ENCODE measurements at places on chromosomes 6 and 20.

DNA sequence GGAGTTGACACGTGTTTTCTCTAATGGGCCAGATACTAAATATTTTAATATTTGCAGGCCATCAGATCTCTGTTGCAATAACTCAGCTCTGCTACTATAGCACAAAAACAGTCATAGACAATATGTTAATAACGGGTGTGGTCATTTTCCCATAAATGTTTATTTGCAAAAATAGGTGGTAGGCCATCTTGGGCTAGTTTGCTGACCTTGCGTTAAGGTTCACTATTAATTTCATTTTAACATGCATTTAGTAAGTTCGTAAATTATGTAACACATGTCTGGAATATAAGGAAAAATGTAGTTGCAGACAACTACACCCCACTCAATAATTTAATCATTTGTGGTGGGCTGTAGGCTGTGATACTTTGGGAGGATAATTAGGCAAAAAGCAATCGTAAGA lies 577.8 kb downstream of the PKHD1 start:
- DNase-seq = no peak

- DNase-seq = no peak
These were observed 280.5 kb downstream of the CLVS2 start for GRCh38 chr6:123276546-123276980.

DNA sequence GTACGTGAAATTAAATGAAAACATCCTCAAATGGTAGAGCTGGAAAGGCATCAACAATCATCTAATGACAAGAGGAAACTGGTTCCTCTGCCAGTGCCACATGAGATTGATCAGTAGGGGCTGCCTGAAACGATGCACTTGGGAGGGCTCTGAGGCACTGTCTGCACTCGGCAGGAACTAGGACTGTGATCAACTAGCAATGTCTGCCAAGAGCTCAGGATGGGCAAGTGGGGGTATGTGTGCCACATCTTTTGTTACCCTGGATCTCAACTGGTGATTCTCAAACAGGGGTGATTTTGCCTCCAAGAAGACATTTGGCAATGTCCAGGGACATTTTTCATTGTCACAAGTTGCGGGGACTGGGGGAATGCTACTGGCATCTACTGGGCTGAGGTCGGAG lies 1.9 kb downstream of the BPIFB6 start:
- DNase-seq = no peak

DNA sequence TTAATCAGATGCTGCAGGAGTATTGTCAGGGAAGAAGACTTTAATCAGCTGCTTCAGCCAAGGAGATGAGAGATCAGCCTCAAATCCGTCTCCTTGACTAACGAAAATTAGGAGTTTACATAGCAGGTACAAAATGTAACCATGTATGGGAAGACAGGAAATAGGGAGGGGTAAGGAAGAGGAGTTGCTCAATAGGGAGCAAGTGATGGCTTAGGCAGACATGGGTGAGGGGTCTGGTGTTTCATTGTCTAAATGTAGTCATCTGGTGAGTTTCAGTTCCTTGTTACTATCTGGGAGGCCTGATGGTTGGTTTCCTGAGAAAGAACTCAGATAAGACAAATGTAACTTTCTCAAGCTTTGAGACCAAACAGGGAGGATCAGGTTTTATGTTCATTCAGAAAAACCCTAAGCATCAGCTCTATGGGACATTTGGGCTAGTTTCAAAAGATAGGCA lies 217.3 kb upstream of the SULF2 start:
- no peak for DNase-seq

- DNase-seq = no peak
These were observed 5.9 kb downstream of the FOXA2 start for GRCh38 chr20:22578221-22579118.

GRCh38 chr20:34824026-34824425 lies 1.4 kb downstream of the NCOA6 start:
- no peak for DNase-seq

DNA sequence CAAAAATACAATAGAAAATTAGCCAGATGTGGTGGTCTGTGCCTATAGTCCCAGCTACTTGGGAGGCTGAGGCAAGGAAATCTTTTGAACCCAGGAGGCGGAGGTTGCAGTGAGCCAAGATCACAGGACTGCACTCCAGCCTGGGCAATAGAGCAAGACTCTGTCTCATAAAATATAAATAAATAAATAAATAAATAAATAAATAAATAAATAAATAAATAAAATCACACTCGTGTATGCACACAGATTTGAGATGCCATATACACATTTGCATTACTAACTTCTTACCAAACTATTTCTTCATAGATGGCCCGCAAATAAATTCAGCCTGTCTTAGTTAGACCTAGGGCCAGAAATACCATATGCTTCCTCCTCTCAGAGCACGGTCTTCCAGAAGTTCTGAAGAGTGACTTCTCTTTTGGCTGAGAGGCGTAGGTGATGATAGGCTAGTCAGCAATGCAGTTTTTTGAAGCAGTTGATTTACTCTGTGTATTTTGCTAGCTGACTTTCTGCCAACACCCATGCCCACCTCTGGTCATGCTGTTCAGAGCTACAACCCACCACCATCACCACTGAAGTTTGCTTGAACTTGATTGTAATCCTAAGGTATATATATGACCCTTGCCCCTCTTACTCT lies 150.1 kb downstream of the SASH1 start:
- DNase-seq = no peak

- DNase-seq = peak; percentile 60
These were observed 1.0 kb upstream of the SYNCRIP start for GRCh38 chr6:85643537-85644278.

DNA sequence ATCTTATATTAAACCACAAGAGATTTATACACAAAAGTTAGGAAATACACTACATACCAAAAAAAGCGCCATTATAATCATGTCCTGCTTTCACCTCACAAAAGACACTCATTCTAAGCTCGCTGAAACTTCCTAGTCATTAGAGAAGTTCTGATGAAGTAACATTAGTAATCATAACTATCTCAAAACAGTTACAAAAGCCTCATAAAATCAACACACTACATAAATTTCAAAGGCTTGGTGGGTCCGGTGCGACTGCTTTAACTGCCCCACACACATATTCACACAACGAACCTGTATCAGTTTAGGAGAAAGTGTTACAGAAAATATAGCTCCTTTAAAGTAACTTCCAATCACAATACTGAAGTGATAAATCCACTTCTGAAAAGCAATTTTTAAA lies 1.9 kb downstream of the PHIP start:
- DNase-seq = no peak

- DNase-seq = no peak
These were observed 15.1 kb downstream of the GSTA1 start for GRCh38 chr6:52788478-52788877.

GRCh38 chr6:163427498-163428254 lies 13.2 kb downstream of the QKI start:
- no peak for DNase-seq

DNA sequence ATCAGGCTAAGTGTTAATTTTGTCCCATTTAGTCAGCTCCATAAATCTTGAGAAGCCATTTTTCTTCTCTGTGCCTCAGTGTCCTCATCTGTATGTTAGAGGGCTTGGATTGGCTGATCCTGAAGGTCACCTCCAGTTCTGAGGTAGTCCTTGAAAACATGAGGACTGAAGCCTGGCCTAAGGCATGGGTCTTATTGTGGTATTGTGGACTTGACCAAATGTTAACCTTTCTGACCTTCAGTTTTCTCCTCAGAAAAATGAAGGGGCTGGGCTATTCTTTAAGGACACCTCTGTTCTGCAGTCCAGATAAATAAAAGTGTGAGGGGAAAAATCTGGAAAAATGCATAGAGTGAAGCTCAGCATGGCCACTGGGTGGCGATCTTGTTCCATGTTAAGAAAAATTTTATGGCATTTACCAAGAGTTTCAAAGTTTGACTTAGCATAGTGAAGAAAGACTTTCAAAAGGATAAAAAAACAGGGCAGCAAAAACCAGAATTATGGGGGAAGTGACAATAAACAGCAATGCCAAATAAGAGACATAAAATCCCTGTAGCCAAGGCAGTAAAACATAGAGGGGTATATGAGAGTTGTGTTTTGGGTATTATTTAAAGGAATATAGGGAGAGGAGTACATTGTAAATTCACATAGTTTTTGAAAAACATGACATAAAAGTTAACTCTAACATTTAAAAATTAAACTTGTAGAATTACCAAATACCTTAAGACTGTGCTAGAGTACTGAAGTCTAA lies 13.2 kb upstream of the TFB1M start:
- no peak for DNase-seq

- DNase-seq = no peak
These were observed at the start of gene NPBWR2 for GRCh38 chr20:64106981-64107735. Gene NPBWR2, minus strand, starts transcription at chr20:64107565. Its CDS starts 734 bp downstream, at chr20:64106831.

- no peak for DNase-seq
These were observed 1343.4 kb downstream of the HACE1 start for GRCh38 chr6:103516336-103516735.
